ENCODE measurements at places on chromosomes 5 and 9. TPM values are rescaled to one million over a fixed set of nuclear protein-coding genes. Genes with fewer than 3 reads are reported as not detected.

DNA sequence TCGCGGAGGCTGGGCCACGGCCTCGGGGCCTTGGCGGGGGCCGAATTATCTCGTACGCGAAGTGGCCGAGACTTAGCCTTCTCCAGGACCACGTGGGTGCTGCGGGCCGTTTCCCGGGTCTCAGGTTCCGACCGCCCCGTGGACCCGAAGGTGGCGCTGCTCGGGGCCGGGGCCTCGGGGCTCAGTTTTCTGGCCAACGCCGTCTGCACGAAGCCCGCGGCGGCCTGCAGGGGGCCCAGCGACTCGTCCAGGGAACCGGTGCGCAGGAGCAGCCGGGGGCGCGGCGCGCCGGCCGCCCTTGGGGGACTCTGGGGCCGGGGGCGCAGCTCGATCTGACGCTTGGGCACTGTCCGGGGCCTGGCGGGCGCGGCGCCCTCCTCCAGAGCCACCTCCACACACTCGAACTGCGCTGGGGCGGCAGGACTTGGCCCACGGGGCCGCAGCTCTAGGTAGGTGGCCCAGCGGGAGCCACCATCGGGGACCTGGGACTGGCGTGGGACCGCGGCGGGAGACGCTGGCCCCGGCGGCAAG lies 716 bp downstream of the PROB1 start:
- DNase-seq, result peak; percentile 54

DNA sequence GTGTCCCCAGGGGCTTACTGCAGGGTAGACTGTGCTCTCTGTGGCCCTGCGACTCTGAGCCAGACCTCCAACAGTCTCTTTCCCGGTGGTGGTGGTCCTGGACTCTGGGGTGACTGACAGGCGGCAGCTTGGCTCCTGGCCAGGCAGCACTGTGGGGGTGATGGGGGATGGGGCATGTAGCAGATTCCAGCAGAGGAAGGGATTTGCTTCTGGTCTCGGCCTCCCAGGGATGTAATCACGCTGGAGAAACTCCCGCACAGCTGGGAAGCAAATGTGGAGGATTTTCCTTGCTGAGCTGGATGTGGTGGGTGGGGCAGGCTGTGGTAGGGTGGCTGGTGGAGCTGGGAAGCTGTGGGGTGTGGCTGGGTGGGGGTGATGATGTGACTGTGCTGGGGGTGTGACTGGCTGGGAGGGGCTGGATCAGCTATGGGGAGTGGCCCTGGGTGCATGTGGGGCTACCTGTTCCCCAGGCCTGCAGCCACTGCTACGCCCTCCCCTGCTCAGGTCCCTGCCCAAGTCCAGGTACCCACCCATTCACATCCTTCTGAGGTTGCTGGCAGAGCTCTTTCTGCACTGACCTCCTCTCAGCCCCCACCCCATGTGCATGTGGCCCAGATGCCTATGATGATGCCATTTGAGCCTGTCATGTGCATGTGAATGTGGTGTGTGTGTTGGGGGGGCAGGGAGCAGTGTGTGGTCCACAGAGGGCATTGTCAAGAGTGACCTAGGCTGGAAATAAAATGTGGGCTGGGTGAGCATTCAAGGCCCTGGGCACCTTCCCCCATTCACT lies 3.8 kb downstream of the NDST1 start:
- peak; percentile 85 for DNase-seq

The SLC28A3 gene
- total RNA-seq, result 0.06 TPM

The FCN2 gene
- not detected for total RNA-seq

The ROPN1L gene
- total RNA-seq, result not detected

All from Daoy (cell line).